ENCODE measurements at places on chromosomes 1 and 21.

- no peak for DNase-seq
Observed at GRCh38 chr1:41315146-41315822, 46.0 kb upstream of the FOXO6 start.

DNA sequence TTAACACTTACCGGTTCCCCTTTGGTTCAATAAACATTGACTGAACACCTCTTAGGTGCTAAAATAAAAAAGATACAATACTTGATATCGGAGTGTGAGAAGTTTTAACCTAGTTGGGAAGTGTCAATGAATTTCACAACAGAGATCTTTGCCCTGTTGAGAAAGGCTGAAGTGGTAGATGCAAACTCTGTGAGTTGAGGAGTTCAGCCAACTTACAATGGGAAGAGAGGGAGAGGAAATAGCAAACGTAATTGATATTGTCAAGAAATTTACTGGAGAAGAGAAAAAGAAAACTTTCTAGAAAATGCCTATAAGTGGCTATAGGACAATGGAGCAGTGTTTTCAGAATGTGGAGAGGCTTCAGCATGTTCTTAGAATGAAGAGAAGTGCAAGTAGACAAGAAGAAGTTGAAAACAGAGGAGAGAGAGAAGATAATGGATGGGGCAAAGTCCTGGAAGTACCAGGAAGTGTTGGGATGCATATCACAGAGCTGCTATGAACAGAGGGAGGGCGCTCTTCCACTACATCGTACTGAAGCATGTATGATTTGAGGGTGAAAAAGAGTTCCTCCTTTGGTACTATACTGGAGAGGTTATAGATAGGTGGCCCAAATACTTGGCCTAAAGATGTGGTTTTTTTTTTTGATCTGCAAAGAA, 48.9 kb downstream of the MEF2D start:
- DNase-seq: no peak

GRCh38 chr1:47228644-47229030, 3.4 kb downstream of the TAL1 start:
- DNase-seq: no peak

GRCh38 chr1:19892129-19892528, 9.9 kb downstream of the OTUD3 start:
- DNase-seq: no peak

DNA sequence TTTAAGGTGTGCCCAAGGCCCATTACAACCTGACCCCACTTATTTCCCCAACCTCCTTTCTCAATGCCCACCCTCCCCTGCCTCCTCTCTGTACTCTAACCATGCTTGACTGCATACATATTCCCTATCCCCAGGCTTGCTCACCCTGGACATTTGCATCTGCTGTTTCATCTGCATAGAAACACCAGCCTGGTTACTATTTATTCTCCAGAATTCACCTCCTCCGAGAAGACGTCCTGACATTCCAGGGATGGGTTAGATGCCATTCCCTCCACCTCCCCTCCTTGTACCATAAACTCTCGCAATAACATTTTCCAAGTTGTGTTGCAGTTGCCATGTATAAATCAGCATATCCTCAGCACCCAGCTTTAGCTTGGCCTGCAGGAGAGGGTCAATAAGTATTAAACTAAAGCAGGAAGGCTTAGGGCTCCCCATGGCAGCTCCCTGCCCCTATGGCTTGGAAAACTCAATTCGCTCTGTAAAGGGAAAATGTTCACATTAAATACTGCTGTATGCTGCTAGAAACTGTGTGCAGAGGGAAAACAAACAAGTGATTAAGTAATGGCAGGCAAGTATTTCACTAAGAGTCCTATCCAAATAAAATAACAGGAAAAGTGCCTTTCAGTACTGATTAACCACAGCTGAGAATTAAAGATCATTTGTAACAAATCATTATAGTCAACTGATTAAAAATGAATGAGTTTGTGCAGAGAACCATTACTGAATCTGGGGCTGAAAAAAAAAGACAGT, 202.3 kb downstream of the TNR start:
- DNase-seq: no peak

GRCh38 chr1:62727656-62728407, 39.6 kb upstream of the DOCK7 start:
- DNase-seq: no peak

GRCh38 chr1:242425232-242425631, 99.3 kb downstream of the PLD5 start:
- no peak for DNase-seq

GRCh38 chr21:41640748-41641509, 125.9 kb downstream of the RIPK4 start:
- DNase-seq: no peak

DNA sequence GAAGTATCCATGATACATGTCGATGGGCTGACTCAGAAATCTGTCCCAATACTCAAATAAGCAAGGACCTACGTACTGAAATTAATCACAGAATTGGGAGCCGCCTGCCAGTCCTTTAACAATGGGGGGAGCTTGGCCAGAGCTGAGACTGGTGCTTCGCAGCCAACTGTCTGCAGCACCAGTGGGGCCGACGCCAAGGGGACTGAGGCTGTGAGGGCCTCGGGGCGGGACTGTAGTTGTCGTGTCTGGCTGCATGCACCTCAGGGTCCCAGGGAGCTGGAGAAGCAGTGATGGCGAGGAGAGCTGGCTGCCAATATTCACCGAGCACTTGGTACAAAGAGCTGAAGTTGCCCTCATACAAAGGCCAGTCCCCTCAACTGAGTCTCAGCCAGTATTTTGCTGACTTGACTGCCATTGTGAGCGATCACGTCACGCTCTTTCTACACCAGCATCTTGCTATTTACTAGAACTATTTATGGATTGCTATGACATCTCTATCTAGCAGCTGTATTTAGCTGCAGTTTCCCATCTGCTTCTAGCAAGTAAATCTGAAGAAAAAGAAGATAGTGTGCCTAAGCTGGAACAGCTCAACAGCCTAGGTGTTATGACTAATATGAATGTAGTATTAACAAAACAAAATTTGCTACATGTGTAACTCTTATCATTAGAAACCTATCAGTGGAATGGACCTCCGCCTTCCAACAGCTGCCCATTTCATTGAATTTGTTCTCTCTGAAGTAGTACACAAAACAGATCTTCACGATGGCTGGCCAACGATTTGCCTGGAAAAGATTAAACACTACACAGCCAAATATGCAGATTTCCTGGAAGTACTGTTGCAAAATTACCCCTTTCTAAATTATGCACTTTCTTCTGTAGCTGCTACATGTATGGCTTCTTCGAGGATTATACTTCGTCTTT, 29.1 kb downstream of the EVI5 start:
- no peak for DNase-seq

DNA sequence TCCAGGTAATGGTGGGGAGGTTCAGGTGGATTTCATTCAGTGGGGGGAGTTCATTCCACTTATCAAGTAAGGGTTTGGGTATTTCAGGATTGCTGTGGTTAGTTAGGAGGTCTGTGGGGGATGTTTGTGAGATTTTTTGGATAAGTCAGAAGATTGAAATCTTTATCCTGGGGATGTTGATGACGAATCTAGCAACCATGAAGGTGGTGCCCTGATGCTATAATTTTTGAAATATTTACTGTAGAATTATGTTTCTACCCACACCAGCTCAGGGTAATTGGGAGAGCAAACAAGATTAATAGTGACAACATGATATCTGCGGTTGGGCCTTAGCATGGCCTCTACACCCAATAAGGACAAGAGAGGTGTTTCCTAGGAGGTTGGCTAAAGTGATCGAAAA, 28.3 kb downstream of the SUCO start:
- DNase-seq: no peak

- DNase-seq: no peak
Observed at GRCh38 chr1:183100361-183100974, 77.2 kb downstream of the LAMC1 start.

DNA sequence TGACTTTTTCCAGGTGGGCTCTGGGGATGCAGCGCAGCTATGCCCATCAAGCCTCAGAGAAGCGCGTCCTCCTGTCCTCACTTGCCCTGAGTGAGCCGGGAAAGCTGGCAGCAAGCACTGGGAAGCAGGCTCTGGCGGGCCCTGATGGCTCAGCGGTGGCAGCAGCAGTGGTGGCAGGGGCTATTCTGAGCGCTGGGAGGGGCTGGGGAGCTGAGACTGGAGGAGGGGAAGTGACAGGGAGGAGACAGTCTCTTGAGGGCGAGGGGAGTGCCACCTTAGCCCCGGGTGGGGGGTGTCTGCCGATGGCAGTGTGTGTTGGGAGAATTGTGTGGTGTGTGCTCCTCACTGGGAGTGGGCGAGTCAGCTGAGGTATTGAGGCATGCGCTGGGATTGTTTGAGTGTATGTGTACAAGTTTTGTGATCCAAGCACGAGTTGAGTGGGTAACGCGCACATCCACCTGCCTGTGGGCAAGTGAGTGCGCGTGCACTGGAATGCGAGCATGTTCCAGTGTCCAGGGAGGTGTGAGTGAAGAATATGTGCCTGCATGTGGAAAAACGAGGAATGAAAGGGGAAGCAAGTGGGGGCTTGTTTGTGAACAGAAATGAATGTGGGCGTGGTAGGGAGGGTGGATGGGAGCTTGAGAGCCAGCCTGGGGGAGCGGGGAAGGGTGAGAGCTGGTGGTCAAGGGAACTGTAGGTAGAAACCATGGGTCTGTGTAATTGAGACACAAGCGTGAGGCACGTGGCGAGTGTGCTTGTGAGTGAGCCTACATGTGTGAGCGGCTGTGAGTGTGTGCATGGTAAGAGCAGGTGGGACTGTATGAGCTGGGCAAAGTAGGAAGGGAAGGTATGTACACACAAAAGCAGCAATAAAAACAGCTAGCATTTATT, 2.9 kb upstream of the FOXO6 start:
- DNase-seq: no peak

- DNase-seq: no peak
Observed at GRCh38 chr1:94746635-94747525, 73.3 kb upstream of the SLC44A3 start.

DNA sequence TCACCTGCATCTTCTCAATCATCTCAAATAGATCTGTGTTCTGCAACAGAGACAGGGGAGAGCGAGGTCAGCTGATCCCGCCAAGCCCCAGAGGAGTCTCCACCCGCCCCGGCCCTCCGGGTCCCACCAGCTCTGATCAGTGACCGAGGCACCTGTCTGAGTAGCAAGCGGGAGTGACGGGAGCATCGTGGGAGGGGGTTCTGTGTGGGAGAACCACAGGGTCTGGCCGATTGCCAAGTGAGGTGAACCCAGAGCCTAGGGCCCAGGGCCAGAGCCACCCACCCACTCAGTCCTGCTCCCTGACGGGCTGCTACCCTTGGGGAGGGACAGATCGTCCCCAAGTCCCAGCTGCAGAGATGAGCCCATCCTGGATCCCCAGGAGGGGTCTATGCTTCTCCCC, 49.1 kb downstream of the RAP1GAP start:
- DNase-seq: no peak

DNA sequence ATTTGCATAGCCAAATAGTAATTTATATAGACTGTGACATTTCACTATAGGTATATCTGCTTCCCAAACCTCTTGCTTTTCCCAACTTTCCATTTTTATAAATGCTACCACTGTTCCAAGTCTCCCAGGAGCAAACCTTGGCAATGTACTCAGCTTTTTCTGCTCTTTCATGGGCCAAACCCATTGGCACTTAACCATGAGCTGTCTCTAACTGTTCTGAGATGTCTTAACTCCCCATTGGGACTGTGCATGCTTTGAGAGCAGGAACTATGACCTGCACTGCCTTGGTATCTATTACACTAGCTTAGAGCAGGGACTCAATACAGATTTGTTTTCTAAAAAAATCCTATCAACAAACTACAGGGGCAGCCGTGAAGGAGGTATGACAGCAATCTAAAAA, 22.5 kb upstream of the KHDRBS1 start:
- no peak for DNase-seq

GRCh38 chr1:30320581-30320890, 402.8 kb downstream of the MATN1 start:
- no peak for DNase-seq

DNA sequence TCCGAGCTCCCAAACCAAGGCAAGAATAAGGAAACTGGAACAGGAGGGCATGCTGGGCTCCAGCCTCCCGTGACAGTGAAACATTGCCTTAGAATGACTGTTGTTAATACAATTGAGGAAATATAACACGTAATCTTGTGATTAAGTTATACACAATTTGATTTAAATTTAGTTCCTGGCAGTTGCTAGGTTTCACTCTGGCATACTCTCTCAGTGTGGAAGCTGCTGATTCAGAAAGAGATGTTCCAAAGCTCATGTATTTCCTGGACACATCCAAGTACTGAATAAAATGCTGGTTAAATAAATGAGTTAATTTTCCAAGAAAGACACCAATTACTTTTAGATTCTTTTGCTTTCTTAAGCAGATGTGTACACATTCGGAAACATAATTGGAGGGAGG, 176.1 kb downstream of the GRIK1 start:
- DNase-seq: no peak

- DNase-seq: no peak
Observed at GRCh38 chr1:232856541-232856940, 51.3 kb downstream of the MAP10 start.

GRCh38 chr21:31124010-31124409, 85.7 kb upstream of the KRTAP19-8 start:
- no peak for DNase-seq

DNA sequence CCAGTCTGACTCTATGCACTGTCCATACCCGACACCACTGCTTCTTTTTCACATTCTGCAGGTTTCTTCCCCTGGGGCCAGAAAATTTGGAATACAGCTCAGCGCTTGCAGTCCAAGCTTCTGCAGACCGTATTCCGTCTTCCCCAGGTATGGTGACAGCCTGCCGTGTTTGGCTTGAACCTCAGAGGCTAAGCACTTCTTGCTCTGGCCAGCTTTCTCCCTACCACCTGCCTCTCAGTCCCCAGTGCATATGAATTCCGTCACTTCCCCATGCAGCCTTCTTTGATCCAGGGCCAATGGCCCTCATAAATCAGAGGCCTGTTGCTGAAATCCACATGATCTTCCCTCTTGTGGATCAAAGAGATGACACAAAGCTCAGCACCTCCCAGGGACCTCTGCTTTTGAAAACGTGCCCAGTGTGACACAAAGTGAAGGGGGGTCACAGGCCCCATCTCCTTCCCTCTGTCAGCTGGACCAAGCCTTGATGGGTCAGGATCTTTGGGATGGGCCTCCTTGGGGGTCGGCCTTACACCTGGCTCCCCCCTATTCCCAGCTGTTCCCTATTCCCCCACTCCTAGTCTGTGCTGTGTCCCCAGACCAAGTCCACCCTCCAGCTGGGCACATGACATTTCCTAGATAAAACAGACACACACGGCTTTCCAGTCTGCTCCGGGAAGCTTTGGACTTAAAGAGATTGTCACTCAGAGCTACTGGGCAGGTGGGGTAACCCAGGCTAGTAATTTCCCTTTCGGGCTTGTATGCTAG, 66.6 kb downstream of the HMGB4 start:
- no peak for DNase-seq

GRCh38 chr21:44368711-44369446, 15.5 kb downstream of the TRPM2 start:
- no peak for DNase-seq

- DNase-seq: no peak
Observed at GRCh38 chr1:41802532-41803501, 115.9 kb downstream of the HIVEP3 start.

GRCh38 chr1:155207806-155208540, at the start of gene THBS3:
THBS3 (minus strand) TSS chr1:155207897; CDS start chr1:155207876, 21 bp downstream.
- no peak for DNase-seq

GRCh38 chr1:186456729-186457255, 4.1 kb downstream of the PDC start:
- no peak for DNase-seq

Data from stimulated activated CD4-positive, alpha-beta T cell treated with anti-CD3 and anti-CD28 coated beads, TNF-alpha, amount 100 ng/mL, for 1 hour (primary cell).